ENCODE measurements at places on chromosomes 13 and 19.

GRCh38 chr13:36031490-36031889, 99.7 kb downstream of the DCLK1 start:
- no peak for DNase-seq

DNA sequence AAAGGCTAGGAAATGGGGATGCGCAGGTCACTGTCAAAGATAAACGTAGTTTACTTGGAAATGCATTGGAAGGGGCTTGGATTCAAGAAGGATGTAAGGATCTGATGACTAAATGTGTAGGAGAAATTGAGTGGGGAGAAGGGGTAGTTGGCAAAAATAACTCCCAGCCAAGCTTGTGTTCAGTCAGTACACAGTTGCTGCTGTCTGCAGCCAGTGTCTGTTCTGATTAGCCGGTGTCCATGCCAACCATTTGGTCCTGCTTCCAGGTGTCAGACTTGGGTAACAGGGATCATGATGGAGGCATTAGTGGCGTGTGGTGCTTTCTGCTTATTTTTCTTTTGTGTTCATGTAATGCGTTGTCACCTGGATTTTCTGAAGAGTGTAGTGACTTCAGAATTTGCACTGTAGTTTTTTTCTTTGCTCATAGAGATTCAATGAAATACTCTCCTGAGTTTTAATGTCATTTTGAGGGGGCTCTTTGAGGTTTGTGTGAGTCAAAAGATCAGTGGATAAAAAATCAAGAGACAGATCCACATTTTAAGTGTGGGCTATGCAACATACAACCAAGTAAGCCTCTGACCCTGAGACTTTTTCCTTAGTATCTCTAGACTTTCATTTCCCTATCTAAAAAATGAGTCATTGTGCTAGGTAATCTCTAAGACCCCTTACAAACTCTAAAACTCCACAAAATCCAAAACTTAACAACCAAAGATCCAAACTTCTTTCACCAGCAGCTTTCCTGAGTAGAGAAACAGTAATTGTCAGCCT, 103.9 kb downstream of the WDFY2 start:
- DNase-seq: no peak

DNA sequence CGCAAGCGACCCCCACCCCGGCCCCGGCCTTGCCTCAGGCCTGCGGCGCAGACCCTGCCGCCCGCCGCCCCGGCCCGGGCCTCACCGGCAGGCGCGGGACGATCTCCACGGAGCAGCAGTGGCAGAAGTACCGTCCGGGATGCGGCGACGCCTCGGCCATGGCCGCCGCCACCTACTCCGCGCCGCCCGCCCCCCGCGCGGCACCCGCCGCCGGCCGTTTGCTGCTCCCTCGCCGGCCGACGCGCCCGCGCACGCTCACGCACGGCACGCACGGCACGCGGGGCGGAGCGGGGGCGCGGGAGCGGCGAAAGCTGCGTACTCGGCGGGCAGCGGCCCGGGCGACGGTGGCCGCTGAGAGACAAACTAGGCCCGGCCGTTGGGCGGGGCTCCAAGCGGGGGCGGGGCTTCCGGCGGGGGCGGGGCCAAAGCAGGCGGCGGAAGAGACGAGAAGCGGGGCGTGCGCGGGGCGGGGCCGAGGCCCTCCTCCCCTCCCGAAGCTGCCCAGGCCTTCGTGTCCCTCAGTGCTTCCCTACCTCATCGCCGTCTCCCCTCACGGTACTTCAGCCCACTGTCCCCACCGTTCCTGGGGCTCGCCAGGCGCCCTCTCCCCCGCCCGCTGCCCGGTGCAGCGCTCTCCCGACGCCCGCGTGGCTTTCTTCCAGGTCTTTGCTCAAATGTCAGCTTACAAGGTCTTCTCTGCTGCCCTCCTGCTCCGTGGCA, at the start of gene RNF126:
Gene RNF126 (minus strand): TSS at position 253 of the 720 bp plus-strand sequence. CDS start 93 bp downstream, at position 160.
- DNase-seq: peak; percentile 96

DNA sequence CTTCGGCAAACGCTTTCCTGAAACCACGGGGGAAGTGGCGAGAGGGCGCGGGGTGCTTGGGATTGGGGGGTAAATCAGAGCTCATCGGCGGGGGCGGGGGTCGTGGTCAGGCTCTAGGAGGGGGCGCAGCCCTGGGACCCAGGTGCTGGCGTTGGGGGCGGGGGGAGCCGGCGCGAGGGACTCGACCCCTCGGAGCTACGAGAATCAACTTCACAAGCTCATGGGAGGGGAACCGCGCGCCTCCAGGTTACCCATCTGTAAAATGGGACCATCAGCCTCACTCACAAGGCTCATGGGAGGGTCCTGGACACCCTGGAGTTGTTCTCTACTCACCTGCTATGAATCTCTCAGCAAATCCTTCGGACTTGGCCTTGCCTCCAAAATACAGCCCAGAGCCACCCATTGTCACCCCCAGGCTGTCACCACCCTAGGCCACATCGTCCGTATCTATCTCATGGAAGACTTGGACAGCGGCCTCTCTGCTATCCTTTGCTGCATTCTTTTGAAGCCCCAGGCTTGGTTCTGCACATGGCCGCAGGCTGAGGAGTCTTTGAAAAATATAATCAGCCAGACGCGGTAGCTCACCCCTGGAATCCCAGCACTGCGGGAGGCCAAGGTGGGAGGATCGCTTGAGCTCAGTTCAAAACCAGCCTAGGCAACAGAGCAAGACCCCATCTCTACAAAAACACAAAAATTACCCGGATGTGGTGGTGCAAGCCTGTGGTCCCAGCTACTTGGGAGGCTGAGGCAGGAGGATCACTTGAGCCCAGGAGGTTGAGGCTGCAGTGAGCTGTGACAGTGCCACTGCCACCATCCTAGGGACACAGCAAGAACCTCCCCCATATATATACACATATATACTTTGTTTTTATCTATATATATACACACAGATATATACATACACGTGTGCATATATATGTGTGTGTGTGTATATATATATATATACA, 939 bp upstream of the RANBP3 start:
- DNase-seq: no peak
